RWPE2 (cell line): ENCODE measurements at places on chromosomes 11 and 22.

- no peak for DNase-seq
Observed at GRCh38 chr11:131584785-131585592, 214.6 kb downstream of the NTM start.

- no peak for DNase-seq
Observed at GRCh38 chr11:30635401-30635989, 49.3 kb upstream of the MPPED2 start.

DNA sequence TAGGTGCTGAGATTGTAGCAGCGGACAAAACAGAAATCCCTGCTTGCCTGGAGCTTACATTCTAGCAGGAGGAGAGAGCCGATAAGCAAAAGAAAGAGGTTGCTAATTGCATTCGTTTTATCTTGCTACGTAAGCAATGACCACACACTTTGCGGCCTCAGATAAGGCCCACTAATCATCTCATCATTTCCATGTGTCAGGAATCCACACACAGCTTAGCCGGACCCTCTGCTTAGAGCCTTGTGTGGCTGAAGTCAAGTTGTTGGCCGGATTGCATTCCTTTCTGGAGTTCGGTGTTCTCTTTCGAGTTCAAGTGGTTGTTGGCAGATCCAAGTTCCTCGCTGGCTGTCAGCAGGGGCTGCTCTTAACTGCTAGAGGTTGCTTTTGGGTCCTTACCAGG lies 101.6 kb downstream of the CHST1 start:
- DNase-seq, result no peak

- DNase-seq, result peak; percentile 39
Observed at GRCh38 chr11:70538641-70539359, 140.5 kb downstream of the CTTN start.

DNA sequence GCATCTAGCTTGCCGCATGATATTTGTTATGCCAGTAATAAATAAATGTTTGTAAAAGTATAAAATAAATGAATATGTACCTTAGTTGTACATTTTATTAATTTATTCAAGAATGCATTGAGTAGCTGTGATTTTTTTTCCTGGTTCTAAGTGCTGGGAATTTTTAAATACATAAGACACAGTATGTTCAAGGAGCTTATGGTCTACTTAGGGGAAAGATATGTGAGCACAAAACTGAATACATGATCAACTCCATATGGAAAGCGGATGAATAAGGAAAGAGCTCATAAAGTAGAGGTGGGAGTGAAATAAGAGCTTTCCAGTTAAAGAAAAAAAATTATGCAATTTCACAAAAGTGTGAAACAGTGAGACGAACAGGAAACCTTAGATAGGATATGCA lies 944.2 kb upstream of the CCDC90B start:
- no peak for DNase-seq
